Lower leg skin (tissue), 4 donors: ENCODE measurements at places on chromosomes 16 and 17. TPM values are rescaled to one million over a fixed set of nuclear protein-coding genes. Genes with fewer than 3 reads are reported as not detected.

DNA sequence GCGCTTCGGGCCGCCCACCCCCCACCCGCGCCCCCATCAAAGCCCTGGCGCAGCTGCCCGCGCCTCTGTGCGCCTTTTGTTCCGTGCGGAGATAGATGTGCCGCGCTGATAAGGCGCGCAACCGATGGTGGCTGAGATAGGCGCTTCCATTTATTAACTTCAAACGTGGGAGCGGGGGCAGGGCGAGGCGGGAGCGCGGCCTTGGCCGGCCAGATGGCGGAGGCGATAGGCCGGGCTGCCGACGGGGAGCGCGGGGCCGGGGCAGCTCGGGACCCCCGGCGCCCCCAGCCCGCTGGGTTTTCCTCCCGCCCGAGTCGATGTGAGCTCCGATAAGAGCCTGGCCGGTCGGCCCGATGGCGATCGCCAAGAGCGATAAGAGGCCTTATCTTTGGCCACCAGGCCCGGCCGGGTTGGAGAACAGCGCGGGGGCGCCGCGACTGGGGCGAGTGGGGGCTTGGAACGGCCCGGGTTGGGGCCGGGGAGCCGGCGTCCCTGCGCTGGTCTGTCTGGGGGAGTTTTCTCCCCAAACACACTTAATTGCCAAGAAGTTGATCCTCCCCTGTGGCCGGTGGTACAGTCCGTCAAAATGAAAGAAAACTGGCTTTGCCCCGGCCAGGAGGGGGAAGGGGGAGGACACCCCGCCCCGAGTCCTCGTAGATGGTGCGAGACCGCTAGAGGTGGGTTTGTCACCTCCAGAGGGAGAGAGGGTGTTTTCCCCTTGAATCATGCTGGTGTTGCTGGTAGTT lies 2.7 kb downstream of the ZFPM1 start:
- DNase-seq: no peak

DNA sequence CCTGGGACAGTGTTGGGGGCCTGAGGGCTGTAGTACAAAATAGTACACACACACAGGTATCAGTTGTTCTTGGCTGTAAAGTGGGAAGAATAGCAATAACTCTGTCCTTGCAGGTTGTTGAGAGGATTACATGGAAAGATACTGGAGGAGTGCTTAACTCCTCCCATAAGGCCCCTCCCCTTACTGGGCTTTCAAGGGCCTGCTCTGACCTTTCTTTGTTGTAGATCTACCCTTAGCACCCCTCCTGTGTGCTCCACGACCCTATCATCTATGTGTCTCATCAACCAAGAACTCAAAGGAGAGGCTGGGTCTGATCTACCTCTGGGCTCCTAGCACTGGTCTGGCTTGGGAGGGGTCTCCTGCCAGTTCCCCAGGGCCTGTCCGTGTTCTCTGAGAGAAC lies 8.3 kb upstream of the EDC4 start:
- no peak for DNase-seq

- no peak for DNase-seq
These were observed 38.5 kb upstream of the NKD1 start for GRCh38 chr16:50509521-50510341.

Gene HAP1
- total RNA-seq: 1.8 TPM

Gene MEIOB
- total RNA-seq: not detected

Gene PRAC1
- not detected for total RNA-seq

Gene CES5A
- 0.56 TPM for total RNA-seq

Gene ABCC6
- total RNA-seq: 0.23 TPM
